ENCODE measurements at places on chromosomes 6 and 20. TPM values are rescaled to one million over a fixed set of nuclear protein-coding genes. Genes with fewer than 3 reads are reported as not detected.

DNA sequence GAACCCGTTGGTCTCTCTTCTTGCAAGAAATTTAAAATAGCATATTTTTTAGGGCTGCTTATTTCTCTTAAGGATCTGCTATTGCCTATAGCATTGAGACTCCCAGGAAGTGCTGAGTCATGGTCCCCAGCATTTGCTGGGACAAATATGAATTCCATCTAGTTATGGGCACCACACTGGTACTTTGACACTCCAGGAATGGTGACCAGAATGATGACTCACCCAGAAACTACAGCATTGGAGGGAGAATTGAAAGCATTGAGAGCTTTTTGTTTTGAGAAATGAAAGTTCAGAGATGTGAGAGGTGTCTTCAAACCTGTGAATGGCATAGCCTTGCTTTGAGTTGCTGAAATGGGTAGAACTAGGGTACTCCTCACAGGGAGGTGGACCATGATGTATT lies 699.7 kb downstream of the DHX35 start:
- no peak for DNase-seq

GRCh38 chr6:149217466-149217888 lies 100.0 kb upstream of the TAB2 start:
- DNase-seq: peak; percentile 20

- no peak for DNase-seq
These were observed 24.6 kb upstream of the TRPC4AP start for GRCh38 chr20:35117196-35117595.

- DNase-seq: no peak
These were observed 611.0 kb upstream of the MARCKS start for GRCh38 chr6:113246186-113246585.

GRCh38 chr6:117303323-117303722 lies 38.0 kb downstream of the VGLL2 start:
- no peak for DNase-seq

DNA sequence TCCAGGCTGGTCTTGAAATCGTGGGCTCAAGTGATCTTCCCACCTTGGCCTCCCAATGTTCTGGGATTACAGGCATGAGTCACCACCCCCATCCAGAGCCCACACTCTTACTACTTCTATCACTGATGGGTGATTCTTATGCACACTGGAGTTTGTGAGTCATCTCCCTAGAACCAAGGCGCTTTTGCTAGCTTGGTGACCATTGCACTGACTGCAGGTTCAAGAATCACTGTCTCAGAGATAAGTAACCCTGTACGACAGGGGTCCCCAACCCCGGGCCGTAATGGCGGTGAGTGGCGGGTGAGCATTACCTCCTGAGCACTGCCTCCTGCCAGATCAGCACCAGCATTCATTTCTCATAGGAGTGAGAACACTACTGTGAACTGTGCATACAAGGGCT lies 118.8 kb downstream of the MAP3K7 start:
- no peak for DNase-seq

DNA sequence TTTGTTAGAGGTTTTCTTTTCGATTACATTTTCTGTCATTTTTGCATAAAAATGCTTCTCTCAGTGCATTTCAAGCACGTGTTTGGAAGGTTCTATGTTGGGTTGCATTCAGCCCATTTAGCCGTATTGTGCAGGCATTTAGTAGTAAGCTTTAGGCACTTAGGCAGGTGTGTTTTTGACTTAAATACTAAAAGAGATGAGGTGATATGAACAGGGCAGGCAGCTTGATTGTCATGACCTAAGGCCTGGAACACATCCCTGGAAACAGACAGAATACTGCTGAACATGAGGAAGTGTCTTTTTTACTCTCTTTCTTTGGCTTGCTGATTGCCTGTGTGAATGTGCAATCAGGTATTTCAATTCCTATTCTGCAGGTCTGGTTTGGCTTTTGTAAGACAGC lies 610.5 kb upstream of the MAN1A1 start:
- no peak for DNase-seq

CNBD2 gene
- total RNA-seq: 7.4 TPM

RAB32 gene
- 220 TPM for total RNA-seq

HLA-DRA gene
- total RNA-seq: 10.0 TPM

WFDC6 gene
- not detected for total RNA-seq

- no peak for DNase-seq
These were observed 371.8 kb downstream of the BTBD3 start for GRCh38 chr20:12289465-12289864.

- DNase-seq: no peak
These were observed 163.1 kb downstream of the LY86 start for GRCh38 chr6:6751619-6752023.

GRCh38 chr6:158900663-158901312 lies 81.6 kb upstream of the EZR start:
- no peak for DNase-seq

GRCh38 chr20:25065625-25066338 lies 7.8 kb upstream of the ACSS1 start:
- DNase-seq: peak; percentile 79

DNA sequence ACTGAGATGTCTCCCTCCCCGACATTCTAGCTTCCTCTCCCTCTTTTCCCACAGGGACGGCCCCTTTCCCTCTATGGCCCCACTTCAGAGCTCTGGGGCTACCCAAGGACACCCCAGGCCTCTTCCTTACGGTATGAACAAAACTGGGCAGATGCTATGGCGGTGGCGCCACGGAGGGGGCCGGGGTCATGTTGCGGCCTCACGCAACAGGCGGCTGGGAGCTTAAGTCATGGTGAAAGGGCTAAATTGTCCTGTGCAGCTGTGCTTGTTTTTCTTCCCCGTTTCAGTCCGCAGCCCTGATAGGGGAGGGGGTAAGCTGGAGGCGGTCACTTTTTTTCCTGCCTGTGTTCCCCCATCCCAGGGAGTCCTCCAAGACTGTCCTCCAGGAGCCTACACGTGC lies 17.6 kb upstream of the KIAA1755 start:
- DNase-seq: no peak

GRCh38 chr6:10101551-10102252 lies 313.2 kb downstream of the TFAP2A start:
- no peak for DNase-seq

PPIL1 gene
- total RNA-seq: 57.1 TPM

DNA sequence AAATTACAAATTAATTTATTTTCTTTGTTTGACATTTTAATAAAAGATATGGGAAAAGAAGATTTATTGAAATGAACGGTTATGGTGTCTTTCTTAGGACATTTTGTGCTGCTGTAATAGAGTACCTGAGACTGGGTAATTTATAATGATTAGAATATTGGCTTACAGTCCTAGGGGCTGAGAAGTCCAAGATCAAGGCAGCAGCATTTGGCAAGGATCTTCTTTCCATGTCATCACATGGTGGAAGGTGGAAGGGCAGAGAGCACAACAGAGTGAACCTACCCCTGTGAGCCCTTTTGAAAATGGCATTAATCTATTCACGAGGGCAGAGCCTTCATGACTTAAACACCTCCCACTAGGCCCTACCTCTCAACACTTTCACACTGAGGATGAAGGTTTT lies 75.7 kb upstream of the LTV1 start:
- no peak for DNase-seq

GRCh38 chr6:154157082-154157481 lies 118.0 kb downstream of the OPRM1 start:
- no peak for DNase-seq

- peak; percentile 62 for DNase-seq
These were observed 77.1 kb downstream of the JAG1 start for GRCh38 chr20:10596710-10597121.

GRCh38 chr6:29005183-29005885 lies at the start of gene ZNF311:
ZNF311 (minus strand) TSS chr6:29005315; CDS start chr6:29003954, 1,361 bp downstream.
- no peak for DNase-seq

DNA sequence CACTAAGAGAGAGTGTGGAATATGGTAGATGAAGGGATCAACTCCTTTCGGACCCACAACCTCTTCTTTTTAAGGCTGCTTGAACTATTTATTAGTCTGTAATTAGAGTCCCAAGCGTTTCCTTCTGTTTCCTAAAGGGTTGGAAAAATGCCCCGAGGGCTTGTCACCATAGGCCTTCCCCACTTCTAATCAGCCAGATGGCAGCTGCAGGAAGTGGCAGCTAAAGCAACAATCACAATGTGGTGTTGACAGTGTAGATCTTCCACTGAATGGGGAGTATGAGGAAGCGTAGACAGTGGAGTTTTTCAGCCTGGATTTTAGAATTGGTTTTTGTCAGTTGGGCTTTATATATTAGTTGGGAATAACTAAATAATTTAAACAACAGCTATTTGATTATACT lies 40.6 kb downstream of the SLC35D3 start:
- no peak for DNase-seq

EPB41L1 gene
- 9.8 TPM for total RNA-seq

DNA sequence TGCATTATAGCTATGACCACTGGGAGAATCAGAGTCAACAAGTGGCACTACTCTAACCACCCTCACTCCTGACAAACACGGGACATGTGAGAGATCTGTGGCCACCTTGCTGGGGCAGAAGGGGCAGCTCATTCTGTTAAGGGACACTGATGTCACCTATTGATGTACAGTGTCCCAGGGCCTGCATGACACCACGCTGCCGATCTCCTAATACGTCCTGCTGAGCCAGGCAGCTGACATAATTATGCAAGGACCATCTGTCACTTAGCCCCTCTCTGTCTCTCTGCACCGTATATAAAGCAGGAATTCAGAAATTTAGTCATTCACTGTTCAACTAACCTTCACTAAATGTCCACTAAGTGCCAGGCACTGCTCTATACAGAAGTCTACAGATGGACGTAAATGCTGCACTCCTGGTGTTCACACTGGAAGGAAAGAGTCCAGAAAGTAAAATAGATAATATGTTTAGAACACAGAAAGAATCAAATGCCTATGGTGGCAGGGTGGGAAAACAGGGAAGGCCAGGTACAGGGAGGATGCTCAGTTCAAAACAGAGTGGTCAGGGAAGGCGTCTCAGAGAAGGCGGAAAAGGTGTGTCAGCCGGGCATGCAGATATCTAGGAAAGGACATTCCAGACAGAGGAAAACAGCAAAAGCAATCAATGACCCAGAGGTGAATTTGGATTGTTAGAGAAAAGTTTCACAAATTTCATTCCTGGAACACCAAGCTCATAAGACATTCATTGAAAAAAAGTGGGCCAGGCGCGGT lies 173.8 kb downstream of the ZNF217 start:
- no peak for DNase-seq

GRCh38 chr20:18066421-18067333 lies 9.0 kb upstream of the OVOL2 start:
- no peak for DNase-seq

ADGB gene
- total RNA-seq: not detected

GRCh38 chr6:167504385-167504961 lies 179.6 kb downstream of the TTLL2 start:
- DNase-seq: no peak

DNA sequence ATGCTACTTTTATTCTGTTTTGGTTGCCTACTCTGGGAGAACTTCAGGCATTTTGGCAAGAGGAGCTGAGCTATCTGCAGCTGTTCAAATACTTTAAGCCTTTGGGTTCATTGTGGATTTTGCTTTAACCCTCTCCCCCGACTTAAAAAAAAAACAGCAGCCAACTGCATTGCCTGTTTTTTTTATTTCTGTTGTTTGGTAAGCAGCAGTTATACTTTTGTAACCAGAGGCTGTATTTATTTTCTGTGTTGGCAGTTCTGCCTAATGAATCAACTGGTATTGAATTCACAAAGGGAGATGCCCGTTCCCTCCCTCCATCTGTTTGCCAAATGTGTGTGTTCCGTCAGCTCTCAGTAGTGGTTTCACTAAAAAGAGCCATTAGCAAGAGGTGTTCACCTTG lies 484.0 kb downstream of the UTRN start:
- DNase-seq: no peak

GRCh38 chr6:151661928-151662327 lies 145.6 kb upstream of the ESR1 start:
- peak; percentile 32 for DNase-seq

PAK5 gene
- not detected for total RNA-seq

GRCh38 chr6:11213422-11214021 lies 18.9 kb downstream of the NEDD9 start:
- no peak for DNase-seq

- no peak for DNase-seq
These were observed 24.0 kb upstream of the CLIC5 start for GRCh38 chr6:46039646-46040045.

DNA sequence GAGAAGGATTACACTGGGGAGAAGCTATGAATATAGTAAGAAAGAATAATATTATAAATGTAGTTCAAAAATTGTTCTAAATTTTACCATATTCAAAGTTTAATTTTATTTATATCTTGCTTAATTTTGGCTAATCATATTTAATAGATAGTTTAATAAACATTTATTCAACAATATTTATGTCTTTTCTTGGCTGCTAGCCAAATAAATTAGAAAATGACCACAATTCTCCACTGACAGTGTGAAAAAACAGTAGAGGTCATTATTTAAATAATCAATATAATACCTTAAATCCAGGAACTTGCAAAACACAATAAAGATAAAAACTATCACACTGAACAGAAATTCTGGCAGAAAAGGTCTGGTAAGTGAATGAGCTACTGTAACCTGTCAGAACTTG lies 145.9 kb downstream of the IPCEF1 start:
- no peak for DNase-seq

DNA sequence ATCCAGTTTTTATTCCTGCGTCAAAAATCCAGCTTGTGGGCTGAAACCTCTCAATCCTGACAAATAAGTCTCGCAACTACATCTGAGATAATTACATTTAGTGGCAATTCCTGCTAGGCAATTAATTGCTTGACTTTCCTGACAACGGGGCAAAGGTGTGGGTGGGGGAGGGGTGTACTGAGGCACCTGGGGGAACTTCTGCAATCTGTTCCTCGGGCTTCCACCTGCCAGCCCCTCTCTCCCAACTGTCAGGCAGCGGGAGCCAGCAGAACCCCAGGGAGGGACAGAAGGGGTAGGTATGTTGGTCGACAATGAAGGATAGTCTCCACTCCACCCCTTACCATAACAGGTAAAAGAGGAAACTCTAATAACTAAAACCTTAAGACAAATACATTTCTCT lies 6.8 kb downstream of the C6orf52 start:
- DNase-seq: no peak

- peak; percentile 36 for DNase-seq
These were observed 749.3 kb downstream of the TENT5A start for GRCh38 chr6:81003156-81003555.

GRCh38 chr6:78489874-78490273 lies 377.5 kb upstream of the IRAK1BP1 start:
- no peak for DNase-seq

GRCh38 chr6:167731731-167732422 lies 94.8 kb upstream of the AFDN start:
- no peak for DNase-seq

GRCh38 chr6:97053643-97054411 lies 129.3 kb downstream of the KLHL32 start:
- peak; percentile 49 for DNase-seq

DNA sequence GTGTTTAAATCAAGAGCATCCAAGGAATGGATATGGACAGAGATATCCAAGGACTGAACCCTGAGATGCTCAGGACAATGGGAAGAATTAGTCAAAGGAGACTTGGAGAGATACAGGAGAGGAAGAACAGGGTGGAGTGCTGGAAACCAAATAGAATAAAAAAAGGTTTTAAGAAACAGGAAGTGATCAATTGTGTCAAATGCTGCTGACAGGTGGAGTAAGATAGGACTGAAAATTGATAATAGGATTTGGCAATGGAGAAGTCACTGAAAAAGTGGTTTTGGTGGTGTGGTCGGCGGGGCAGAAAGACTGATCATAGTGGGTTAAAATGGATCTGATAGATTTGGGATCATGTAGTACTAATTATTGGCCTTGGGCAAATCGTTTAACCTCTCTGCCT lies 37.9 kb upstream of the PNRC1 start:
- DNase-seq: no peak

GRCh38 chr20:31716818-31717477 lies 5.7 kb downstream of the BCL2L1 start:
- DNase-seq: no peak

All from SK-MEL-5 (cell line).